Suppressor macrophage treated with lipopolysaccharide for 1 hour (primary cell): ENCODE measurements at places on chromosomes 3 and 15.

DNA sequence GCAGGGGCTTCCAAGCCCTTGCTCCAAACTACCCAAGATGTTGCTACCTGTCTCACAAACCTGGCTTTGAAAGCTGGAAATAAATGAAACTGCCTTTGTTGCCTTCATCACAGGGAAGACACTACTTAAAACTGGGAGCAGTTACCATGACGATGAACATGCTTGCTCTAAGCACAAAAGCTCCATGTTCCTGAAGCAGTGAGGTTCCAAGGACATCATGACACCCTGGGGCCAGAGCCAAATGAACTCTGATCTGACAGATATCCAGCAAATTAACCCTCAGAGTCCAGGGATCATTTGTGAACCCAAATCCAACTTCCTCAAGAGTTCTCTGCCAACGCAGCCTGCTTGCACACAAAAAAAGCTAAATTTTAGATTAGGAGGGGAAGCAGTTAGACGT is 10.7 kb downstream of the TRAIP start:
- no peak for DNase-seq

GRCh38 chr3:192373032-192373431 is 354.3 kb downstream of the FGF12 start:
- DNase-seq: no peak

DNA sequence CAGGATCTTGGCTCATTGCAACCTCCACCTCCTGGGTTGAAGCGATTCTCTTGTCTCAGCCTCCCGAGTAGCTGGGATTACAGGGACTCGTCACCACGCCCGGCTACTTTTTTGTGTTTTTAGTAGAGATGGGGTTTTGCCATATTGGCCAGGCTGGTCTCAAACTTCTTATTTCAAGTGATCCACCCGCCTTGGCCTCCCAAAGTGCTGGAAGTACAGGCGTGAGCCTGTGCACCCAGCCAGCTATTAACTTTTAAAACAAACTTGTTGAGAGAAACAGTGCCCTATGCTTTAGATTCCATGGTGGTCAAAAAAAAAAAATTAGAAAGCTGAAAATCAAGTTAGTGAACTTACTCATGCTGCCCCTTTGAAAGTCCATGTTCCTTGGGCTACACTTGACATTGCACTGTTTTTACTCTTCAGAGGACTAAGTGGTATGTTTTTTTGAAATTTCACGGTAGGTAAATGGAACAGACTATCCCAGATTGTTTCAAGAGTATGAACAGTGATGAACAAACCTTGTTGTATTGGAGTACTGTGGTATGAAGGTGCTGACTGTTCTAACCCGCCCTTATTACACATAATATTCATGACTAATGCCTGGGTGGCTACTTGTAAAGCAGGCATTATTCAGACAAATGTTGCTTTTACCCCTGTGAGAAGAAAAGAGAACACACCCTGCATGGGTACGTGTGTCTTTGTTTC is 206.9 kb downstream of the KLHL25 start:
- peak; percentile 75 for DNase-seq

DNA sequence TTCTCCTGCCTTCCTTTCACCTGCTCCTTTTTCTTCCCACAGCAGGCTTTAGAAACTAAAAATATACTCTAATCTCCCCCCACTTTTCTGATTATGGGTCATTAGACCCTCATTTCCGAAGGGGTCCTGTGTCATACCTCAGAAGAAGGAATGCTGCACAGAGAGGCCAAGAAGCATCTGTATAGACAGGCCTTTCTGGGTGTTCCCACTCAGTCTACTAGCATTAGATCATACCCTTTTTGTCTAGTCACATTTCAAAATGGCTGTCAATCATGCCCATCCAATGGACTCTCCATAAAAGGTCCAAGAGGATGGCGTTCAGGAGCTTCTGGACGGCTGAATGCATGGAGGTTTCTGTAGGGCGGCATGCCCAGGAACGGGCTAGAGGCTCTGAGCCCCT is 192.2 kb downstream of the SUCLG2 start:
- DNase-seq: no peak

- DNase-seq: peak; percentile 85
Observed at GRCh38 chr15:31365655-31366127, 39.1 kb downstream of the KLF13 start.

- DNase-seq: no peak
Observed at GRCh38 chr3:112395181-112395895, 62.4 kb downstream of the CD200 start.

DNA sequence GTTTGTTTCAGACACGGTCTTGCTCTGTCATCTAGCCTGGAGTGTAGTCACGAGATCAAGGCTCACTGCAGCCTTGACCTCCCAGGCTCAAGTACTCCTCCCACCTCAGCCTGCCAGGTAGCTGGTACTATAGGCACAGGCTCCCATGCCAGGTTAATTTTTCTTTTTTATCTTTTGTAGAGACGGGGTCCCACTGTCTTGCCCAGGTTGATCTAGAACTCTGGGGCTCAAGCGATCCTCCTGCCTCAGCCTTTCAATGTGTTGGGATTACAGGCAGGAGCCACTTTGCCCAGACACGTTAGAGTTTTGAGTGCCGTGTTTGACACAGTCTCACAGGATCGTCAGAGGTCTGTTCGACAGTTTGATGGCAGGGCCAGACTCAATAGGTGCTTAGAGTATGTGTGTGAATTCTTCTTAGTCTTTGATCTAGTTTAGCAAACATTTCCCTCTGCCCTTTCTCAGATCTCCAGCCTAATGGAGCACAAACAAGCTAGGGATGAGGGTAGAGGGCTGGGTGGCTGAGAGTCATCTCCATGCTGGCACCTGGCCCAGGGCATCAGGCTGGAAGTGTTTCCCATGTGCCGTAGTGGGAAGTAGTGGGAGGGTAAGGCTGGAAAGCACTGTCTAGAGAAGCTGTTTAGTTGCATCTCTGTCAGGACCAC is 66.1 kb upstream of the DLG1 start:
- DNase-seq: no peak

DNA sequence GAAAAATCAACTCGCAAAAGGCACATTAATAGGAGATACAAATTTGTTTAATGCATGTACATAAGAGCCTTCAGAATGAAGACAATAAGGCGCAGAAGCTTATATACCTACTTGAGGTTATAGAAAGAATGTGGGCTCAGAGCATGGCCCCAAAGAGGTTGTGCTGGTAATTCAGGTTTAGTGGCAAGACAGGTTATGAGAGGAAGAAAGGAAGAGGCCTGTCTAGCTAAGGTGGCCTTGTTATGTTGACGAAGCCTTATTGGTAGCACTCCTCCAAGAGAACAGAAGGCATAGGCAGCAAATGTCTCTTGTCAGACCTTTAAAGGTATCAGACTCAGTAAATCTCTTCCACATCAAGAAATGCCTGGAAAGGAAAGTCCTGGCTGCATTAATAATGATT is 290.8 kb downstream of the MCTP2 start:
- DNase-seq: no peak

DNA sequence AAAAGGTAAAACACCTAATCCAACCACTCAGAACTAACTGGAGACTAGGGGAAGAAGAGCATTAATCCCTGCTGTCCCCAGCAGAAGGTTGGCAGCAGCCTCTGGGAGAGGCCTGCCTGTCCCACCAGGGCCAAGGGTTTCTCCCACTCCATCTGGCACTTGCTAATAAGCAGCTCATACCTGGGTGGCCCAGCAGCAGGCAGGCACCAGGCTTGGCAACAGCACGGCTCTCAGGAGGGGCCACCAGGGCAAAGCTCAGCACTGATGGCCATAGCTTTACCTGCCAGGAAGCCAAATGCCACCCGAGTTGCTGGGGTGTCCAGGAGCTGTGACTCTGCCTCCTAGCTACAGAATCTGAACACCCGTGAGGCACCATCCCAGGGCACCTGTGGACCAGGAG is 58.3 kb downstream of the BOC start:
- DNase-seq: no peak

- no peak for DNase-seq
Observed at GRCh38 chr3:171986757-171987518, 52.4 kb upstream of the FNDC3B start.

DNA sequence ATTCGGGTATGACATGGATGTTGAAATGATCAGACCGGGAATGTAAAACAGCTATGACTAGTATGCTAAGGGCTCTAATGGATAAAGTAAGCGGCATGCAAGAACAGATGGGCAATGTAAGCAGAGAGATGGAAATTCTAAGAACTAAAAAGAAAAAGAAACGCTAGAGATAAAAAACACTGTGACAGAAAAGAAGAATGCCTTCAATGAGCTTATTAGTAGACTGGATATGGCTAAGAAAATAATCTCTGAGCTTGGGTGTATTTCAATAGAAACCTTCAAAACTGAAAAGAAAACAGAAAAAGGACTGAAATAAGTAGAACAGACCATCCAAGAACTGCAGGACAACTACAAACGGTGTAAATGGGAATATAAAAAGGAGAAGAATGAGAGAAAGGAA is 101.2 kb downstream of the HES1 start:
- no peak for DNase-seq
